ENCODE measurements at places on chromosomes 3 and 15.
A peak's percentile ranks its signal among the peaks of the same experiment; 100 is the strongest.

DNA sequence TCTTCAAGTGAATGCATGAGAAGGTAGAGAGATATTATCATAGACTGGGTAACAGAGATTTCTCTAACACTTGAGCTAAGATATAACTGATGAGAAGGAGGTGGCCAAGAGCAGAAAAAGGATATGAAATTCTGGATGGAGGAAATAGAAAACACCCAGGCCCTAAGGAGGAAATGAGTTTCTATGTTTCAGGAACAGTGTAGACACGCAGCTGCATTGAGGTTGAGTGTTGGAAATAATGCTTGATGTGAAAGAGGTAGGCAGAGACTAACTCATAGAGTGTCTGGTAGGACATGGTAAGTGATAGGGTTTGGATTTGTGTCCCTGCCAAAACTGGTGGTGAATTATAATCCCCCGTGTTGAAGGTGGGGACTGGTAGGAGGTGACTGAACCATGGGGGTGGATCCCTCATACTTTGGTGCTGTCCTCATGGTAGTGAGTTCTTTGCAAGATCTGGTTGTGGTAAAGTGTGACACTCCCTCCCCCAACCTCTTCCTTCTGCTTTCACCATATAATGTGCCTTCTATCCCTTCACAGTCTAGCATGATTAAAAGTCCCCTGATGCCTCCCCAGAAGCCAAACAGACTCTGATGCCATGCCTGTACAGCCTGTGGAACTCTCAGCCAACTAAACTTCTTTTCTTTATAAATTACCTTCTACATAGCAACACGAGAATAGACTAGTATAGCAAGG lies 787.3 kb downstream of the EDEM1 start:
- no peaks in the 10 kb centered on the region for H3K4me1 ChIP-seq
- H3K27ac ChIP-seq, result no peak overlapping the region
- H3K4me3 ChIP-seq, result no peak overlapping the region
- H3K36me3 ChIP-seq, result no peaks in the 10 kb centered on the region

DNA sequence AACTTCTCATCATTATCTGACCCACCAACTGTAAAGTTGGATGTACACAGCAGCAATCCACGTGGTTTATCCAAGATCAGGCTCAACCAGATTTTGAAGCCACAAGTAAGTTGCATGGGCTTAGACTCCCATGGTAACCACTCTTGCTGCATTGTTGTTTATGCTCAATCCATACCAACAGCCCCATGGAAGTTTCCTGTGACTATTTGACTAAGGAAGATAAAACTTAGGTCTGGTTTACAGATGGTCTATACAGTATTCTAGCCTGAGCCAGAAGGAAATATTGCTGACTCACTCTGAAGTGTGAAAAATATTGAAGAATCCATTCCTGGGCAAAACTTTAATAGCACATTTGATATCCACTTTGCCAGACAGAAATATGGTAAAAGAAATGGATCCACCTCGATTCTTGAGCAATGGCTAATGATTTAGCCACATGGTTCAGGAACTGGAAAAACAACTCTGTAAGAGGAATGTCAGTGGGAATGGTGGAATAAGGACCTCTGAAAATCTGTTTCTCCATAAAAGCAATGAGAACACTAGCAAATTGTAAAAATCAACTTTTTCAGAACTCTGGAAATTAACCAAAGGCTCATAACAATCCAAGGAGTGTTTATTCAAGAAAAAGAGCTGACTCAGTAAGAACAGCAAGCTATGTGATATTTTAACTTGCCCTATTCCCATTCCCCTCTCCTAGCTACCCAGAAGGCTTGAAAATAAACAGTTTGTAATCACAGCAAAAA lies 162.9 kb upstream of the STT3B start:
- no peak overlapping the region for H3K27ac ChIP-seq
- H3K4me3 ChIP-seq, result no peak overlapping the region
- H3K27me3 ChIP-seq, result no peaks in the 10 kb centered on the region

DNA sequence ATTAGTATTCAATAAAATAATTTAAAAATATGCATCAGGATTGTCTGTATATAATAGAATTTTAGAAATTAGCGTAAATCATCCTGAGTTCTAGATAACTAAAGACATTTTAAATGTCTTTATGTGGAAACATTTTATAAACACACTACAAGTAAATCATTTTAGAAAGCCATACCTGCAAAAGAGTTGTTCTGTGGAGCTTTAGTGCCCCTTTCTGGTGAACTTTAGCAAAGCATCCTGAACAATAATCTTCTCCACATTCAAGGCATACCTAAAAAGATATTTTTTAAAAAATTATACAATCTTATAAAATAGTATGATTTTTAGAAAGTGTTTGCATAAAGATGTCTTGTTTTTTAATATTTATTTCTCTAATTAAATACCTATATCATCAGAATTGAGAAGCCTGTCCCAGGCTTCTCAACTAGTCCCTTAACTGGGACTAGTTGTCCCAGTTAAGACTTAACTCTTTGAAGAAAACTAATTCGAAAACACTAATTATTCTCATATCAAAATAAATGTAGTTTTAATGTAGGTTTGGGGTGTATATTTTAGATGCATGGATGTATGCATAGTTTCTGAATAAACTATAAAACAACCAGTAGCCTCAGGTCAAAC lies 29.7 kb downstream of the ZBBX start:
- no peaks in the 10 kb centered on the region for H3K27me3 ChIP-seq
- DNase-seq, result no peak
- H3K27ac ChIP-seq, result no peak overlapping the region
- no peak overlapping the region for H3K4me3 ChIP-seq
- H3K36me3 ChIP-seq, result no peaks in the 10 kb centered on the region
- no peaks in the 10 kb centered on the region for H3K4me1 ChIP-seq

- no peak overlapping the region for H3K27ac ChIP-seq
- H3K4me3 ChIP-seq, result no peak overlapping the region
- no peak for DNase-seq
- no peaks in the 10 kb centered on the region for H3K27me3 ChIP-seq
- H3K36me3 ChIP-seq, result no peaks in the 10 kb centered on the region
- no peaks in the 10 kb centered on the region for H3K4me1 ChIP-seq
These were observed 13.0 kb upstream of the PCCB start for GRCh38 chr3:136237103-136237502.

- H3K4me1 ChIP-seq, result no peaks in the 10 kb centered on the region
- H3K27me3 ChIP-seq, result no peaks in the 10 kb centered on the region
- no peak for DNase-seq
- no peaks in the 10 kb centered on the region for H3K36me3 ChIP-seq
These were observed 44.1 kb upstream of the UMPS start for GRCh38 chr3:124686028-124686670.

DNA sequence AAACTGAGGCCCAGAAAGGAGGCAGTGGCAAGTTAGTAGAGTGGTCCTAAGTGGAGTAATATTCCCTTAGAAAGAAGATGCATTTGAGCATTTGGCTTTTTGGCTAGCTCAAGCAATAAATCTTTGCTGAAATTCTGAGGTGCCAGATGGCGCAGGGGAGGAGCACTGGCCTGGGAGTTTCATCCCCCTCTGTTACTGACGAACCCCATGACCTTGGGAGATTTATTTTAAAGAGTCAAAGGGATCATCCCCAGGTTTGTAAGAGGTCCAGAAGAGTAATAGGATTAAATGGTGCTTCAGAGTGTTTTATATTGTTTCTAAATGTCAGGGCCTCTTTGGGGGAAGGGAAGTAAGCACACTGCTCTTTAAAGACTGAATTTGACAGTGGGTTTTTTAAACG lies 85.1 kb upstream of the PIAS1 start:
- DNase-seq, result no peak
- no peaks in the 10 kb centered on the region for H3K36me3 ChIP-seq
- H3K4me3 ChIP-seq, result no peak overlapping the region
- no peak overlapping the region for H3K27ac ChIP-seq

DNA sequence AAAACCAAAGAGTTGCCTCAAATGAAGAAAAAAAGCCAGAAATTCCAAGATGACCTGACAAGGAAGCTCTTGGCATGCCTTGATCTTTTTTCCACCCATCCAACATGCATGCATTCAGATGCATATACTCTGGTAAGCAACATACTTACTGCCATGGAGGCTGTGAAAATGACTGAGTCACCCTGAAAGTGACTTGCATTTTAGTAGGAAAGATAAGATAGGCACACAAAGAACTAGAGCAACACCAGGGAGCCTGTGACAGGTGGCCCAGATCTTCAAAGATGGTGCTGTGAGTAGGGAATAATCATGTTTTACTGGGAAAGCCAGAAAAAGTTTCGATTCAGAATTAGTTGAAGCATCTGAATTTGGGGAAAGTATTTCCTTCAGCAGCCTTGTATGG lies 185.1 kb upstream of the SLCO3A1 start:
- no peak overlapping the region for H3K4me3 ChIP-seq
- peaks cover 6% of the 10 kb centered on the region for H3K27me3 ChIP-seq
- DNase-seq, result no peak

DNA sequence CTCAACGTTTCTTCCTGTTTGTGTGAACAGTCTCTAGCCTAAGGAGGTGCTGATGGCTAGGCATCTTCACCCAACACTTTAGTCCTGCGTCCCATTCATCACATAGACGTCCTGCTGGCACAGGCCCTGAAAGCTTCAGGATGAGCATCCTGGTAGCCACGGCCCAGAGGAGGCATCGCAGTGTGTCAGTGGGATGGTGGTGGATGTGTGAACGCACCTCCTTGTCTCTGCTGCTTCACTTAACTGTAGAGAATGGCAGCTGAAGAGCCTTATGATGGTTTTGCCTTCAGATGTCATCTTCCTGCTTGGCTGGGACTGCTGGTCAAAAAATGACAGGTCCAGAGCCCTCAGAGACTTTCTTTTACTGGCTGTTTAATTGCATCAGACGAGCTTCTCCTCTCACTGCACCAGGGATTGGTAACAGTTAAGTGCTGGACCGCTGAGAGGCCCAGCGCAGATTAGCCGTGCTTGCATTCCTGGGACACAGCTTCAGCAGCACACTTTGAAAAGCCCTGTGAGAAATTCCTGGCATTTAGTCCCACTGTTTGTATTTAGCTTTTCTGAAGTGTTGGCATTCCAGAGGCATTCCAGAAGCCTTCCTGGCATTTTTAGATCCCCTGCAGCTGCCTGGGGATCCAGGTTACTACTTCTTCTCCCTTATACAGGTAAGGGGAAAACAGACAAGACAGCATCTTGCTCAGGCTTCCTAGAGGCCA lies 132.4 kb upstream of the PLXNA1 start:
- no peaks in the 10 kb centered on the region for H3K27me3 ChIP-seq
- no peaks in the 10 kb centered on the region for H3K36me3 ChIP-seq
- no peak overlapping the region for H3K4me3 ChIP-seq
- no peaks in the 10 kb centered on the region for H3K4me1 ChIP-seq

- no peaks in the 10 kb centered on the region for H3K36me3 ChIP-seq
- no peaks in the 10 kb centered on the region for H3K4me1 ChIP-seq
- no peak overlapping the region for H3K4me3 ChIP-seq
- no peak for DNase-seq
- no peaks in the 10 kb centered on the region for H3K27me3 ChIP-seq
These were observed 391.9 kb upstream of the THRB start for GRCh38 chr3:24886501-24886900.

GRCh38 chr15:82298520-82298919 lies 35.9 kb downstream of the SAXO2 start:
- no peak for DNase-seq
- H3K4me3 ChIP-seq, result no peak overlapping the region
- no peaks in the 10 kb centered on the region for H3K27me3 ChIP-seq
- no peaks in the 10 kb centered on the region for H3K4me1 ChIP-seq
- H3K27ac ChIP-seq, result no peak overlapping the region
- no peaks in the 10 kb centered on the region for H3K36me3 ChIP-seq

DNA sequence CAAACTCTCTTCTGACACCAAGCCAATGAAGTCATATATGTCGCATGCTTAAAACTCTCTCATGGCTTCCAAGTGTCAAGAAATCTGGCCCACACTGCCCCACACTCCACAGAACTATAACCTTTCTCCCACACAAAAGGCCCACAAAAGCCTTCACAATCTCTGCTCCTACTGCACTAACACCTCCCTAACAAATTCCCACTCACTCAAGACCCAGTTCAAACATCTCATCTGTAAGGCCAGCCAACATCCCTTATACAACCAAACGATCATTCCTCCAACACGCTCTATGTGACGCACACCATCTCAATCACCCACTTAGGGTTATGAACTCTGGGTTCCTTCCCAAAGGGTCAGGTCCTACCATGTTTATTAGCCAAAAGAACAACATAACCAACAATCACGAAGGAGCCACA lies 13.5 kb downstream of the TBC1D2B start:
- H3K4me1 ChIP-seq, result peaks cover 81% of the 10 kb centered on the region
- peak overlapping the region; percentile 96 for H3K27ac ChIP-seq
- H3K27me3 ChIP-seq, result no peaks in the 10 kb centered on the region
- DNase-seq, result no peak
- no peak overlapping the region for H3K4me3 ChIP-seq

GRCh38 chr3:80767604-80768003 lies 993.8 kb downstream of the GBE1 start:
- H3K27ac ChIP-seq, result no peak overlapping the region
- no peaks in the 10 kb centered on the region for H3K4me1 ChIP-seq
- H3K4me3 ChIP-seq, result no peak overlapping the region
- no peak for DNase-seq
- no peaks in the 10 kb centered on the region for H3K27me3 ChIP-seq

DNA sequence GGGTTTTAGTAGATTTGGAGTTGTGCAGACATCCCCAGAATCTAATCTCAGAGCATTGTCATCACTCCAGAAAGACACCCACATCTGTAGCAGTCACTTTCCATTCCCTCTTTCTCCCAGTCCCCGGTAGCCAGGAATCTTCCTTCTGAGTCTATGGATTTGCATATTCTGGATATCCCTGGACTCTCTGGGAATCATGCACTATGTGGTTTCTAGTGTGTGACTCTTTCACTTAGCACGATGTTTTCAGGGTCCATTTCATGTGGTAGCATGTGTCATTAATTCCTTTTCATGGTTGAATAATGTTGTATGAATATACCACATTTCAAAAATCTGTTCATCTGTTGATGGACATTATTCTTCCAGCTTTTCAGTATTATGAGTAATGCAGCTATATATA lies 29.3 kb downstream of the FBLN2 start:
- no peak for DNase-seq
- H3K27me3 ChIP-seq, result no peaks in the 10 kb centered on the region
- H3K27ac ChIP-seq, result no peak overlapping the region
- H3K36me3 ChIP-seq, result no peaks in the 10 kb centered on the region
- H3K4me3 ChIP-seq, result no peak overlapping the region
- no peaks in the 10 kb centered on the region for H3K4me1 ChIP-seq

- no peak for DNase-seq
- H3K4me1 ChIP-seq, result no peaks in the 10 kb centered on the region
- H3K4me3 ChIP-seq, result no peak overlapping the region
- H3K36me3 ChIP-seq, result no peaks in the 10 kb centered on the region
- H3K27me3 ChIP-seq, result no peaks in the 10 kb centered on the region
These were observed 395.1 kb downstream of the CACNA2D3 start for GRCh38 chr3:54517424-54517823.

DNA sequence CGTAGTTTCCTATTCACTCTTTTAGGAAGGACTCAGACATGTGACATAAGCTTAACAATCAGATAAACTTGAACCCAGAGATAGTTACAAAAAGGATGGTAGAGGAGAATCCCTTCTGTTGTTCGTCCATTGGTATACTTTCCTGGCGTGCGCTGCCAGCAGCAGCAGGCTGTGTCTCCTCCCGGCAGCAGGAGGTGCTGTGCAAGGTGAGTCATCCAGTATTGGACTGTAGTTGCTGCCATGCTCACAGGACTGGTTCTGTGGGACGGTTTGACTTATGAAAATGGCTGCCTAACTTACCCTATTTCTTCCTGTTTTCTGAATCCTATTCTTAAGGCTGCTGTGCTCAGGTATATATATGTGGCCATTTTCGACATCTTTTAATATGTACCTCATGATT lies 253.4 kb upstream of the LRRC3B start:
- H3K27ac ChIP-seq, result no peak overlapping the region
- no peak overlapping the region for H3K4me3 ChIP-seq
- H3K27me3 ChIP-seq, result no peaks in the 10 kb centered on the region
- no peak for DNase-seq
- no peaks in the 10 kb centered on the region for H3K4me1 ChIP-seq
- no peaks in the 10 kb centered on the region for H3K36me3 ChIP-seq

Data from tibial nerve (tissue), 4 donors.